ENCODE measurements at places on chromosomes 1 and 21.

GRCh38 chr1:21878009-21878773, 58.9 kb downstream of the HSPG2 start:
- no peak for DNase-seq

DNA sequence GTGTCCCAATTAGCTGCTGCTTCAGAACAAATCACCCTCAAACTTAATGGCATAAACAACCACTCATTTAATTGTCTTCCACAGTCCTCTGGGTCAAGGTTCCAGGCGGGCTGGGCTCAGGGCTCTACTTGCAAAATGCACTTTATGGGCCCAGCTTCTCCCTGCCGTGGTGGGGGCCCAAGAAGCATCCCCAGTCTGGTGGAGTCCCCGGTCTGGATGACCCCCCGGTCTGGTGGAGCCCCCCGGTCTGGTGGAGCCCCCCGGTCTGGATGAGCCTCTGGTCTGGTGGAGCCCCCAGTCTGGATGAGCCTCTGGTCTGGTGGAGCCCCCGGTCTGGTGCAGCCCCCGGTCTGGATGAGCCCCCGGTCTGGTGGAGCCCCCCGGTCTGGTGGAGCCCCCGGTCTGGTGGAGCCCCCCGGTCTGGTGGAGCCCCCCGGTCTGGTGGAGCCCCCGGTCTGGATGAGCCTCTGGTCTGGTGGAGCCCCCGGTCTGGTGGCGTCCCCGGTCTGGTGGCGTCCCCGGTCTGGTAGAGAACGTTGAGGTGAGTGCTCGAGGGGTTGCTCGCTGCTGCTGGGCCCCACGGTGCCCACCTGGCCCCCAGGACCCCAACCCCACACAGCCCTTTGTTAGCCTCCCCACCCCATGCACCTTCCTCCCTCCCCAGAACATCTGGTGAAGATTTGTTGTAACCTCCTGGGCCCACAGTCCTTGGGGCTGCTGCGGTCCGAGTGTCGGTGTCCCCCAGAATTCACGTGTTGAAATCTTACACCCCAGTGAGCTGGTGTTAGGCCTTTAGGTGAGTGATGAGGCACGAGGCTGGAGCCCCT, 33.8 kb downstream of the POFUT2 start:
- no peak for DNase-seq

DNA sequence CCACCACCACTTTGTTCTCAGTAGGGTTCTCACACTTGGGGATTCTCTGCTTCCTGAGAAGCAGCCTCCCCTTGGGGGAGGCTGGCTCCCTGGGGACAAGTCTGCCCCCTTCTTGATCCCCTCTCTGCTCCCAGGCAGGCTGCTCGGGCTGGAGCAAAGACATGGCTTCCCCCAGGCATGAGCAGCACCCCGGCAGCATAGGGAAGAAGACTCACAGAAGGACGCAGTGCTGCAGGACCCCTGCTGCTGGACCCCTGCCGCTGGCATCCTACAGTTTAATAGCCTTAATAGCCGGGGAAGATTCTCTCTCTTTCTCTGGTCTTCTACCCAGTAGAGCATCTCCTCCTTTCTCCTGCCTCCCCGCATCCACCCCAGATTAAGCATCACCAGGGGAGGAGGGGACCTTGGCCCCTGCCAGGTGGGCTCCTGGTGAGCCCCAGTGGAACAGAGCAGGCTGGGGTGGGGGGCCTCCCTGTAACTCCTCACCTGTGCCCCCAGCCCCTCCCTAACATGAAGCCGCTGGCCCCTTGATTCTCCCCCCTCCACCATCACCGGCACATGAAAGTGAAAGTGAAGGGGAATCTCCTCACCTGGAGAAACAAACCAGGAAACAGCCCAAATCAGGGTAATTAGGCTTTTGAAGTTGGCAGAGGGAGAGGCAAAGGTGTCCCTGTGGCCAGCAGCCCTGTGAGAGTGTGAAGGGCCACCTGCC, 2.5 kb downstream of the WNT3A start:
- DNase-seq = no peak

- DNase-seq = no peak
Measured at GRCh38 chr1:2854151-2854550, 52.7 kb upstream of the TTC34 start.

GRCh38 chr21:25457411-25457810, 149.9 kb downstream of the MRPL39 start:
- peak; percentile 31 for DNase-seq

- DNase-seq = no peak
Measured at GRCh38 chr1:165650981-165651625, 20.1 kb downstream of the MGST3 start.

All from AG10803 (cell line).